ENCODE measurements at places on chromosomes 1 and 21.

DNA sequence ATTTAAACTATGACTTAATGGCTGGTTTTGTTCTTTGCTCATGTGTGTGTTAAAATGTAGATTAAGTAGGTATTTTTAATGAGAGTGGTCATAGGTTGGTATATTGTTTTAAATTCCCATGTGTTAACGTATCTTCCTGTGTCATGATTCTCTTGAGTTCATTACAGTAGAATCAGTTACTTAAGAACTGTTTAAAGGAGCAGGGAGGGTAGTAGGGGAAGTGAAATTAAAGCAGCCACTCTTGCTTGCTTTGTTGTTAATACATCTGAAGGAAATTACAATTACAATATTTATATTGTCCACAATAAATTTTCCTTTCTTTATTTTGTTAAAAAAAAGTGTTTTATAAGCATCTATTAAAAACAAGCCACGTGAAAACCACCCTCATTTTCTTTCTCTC, 119.2 kb upstream of the KIAA1614 start:
- no peak for DNase-seq

DNA sequence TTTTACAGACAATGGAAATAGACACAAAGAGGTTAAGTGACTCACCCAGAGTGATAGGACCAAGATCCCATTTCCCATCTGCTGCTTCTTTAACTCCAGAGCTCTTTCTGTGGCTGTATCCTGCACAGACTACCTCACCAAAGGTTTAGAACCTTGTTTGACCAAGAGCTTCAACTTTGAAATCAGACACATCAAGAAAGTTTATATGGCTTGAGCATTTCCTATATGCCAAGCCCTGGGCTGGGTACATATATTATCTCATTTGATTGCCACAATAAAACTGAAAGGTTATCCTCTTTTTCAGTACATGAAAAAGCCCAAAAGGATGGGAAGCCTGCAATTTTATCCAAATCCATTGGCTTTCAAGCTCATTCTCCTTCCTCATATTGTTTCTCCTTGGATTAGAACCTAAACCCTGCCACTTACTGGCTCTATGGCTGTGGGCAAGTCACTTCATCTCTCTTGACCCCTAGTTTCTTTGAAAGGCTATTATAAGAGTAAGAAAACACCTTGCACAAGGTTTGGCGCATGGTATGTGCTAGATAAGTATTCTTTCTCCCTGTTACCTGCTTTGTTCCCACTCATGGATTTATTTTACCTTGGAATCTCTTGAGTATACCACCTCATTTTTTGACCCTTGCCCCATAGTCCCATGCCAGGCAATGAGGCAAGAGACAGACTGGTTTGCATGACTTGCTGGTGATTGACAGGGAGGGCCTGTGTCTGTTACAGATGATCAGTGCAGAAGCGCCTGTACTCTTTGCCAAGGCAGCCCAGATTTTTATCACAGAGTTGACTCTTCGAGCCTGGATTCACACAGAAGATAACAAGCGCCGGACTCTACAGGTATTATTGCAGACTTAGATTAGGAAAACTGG, 34.5 kb upstream of the KCNQ4 start:
- no peak for DNase-seq

DNA sequence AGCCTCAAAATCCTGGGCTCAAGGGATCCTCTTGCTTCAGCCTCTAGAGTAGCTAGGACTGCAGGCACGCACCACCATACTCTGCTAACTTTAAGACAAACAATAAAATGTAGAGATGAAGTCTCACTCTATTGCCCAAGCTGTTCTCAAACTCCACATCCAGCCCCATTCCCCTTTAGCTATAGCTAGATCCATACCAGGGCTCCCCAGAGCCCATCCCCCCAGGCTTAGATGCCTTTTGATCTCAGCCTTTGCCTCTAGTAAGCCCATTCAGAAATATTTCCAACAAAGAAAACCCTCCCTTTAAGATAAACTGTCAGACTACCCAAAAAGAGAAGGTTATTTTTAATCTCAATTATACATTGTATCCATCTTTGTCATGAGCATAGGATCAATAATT, 325.4 kb downstream of the CHRM3 start:
- no peak for DNase-seq

GRCh38 chr1:198754670-198755069, 115.8 kb downstream of the PTPRC start:
- DNase-seq: no peak

- no peak for DNase-seq
Observed at GRCh38 chr1:214228976-214229375, 52.0 kb upstream of the SMYD2 start.

DNA sequence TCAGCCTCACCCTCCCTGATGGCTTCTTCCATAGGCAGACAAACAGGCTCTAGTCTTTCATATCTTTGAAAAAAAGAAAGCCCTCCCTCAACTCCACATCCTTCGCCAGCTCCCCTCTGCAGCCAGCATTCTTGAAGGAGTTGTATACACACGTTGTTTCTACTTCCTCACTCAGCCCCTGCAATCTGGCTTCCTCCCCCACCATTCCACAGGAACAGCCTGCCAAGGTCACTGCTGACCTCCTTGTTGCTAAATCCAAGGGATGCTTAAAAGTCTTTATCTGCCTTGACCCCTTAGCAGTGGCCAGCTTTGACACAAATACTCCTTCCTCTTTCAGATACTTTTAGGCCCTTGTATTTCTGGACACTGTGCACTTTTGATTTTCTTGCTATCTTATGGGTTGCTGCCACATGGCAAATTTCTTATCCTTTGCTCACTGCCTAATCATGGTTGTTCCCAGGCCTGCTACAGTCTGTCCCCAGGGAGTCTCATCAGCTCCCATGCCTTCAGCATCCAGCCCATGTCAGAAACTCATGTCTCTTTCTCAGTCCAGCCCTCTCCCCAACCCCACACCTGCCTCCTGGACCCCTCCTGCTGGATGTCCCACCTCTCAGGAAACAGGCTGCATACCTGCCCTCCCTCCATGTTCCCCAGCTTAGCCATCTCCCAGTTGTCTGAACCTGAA, 8.3 kb downstream of the FAM229A start:
- DNase-seq: no peak

DNA sequence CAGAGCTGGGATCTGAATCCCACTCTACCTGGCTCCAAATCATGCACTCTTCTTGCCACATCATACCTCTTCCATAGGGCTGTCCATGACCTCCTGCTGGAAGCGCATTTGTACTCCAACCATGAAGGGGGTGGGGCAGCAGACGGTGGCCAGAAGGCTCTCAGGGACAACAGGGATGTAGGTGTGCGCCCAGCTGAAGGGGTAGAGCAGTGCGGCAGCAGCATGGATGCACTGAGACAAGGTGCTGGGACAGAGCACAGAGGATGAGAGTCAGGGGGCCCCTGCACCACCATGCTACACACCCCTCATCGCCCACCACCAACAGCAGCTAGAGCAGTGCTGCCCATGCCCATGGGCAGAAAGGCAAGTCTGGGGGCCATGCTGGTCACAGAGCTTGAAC, 8.4 kb downstream of the DENND2D start:
- DNase-seq: no peak

- no peak for DNase-seq
Observed at GRCh38 chr1:169207797-169208520, 101.5 kb downstream of the ATP1B1 start.

DNA sequence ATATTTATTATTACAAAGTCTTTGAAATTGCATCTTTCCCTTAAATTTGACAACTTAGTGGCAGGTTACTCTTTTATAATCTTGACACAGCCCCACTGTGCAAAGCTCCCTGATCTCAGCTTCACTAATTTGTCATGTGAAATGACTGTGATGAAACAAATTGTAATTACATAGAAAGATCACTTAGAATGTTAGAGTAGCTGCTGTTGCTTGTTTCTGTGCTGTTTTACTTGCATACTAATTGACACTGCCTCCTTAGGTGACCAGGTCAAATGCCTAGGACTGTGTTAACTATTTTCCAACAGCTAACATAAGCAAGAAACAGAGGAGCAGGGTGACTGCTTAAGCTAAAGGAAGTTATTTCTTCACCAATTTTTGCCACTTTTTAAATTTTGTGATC, 211.3 kb downstream of the ZNF326 start:
- DNase-seq: no peak

DNA sequence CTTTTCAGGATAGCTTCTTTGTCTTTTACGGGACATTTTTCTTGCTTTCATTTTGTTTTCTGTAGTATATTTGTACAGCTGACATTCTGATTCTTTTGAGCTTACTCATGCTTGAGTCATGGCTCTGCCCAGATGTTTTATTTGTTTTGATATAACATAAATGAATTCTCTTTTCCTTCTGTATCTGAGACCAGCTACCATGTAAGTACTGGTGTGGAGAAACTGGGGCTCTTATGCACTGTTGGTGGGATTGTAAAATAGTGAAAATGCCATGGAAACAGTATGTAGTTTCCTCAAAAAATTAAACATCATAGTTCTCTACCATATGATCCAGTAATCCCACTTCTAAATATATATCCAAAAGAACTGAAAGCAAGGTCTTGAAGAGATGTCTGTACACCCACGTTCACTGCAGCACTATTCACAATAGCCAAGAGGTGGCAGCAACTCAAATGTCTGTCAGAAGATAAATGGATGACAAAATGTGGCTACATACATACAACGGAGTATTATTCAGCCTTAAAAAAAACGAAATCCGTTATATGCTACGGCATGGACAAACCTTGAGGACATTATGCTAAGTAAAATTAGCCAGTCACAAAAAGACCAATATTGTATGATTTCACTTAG, 61.4 kb downstream of the EIF2B3 start:
- no peak for DNase-seq

DNA sequence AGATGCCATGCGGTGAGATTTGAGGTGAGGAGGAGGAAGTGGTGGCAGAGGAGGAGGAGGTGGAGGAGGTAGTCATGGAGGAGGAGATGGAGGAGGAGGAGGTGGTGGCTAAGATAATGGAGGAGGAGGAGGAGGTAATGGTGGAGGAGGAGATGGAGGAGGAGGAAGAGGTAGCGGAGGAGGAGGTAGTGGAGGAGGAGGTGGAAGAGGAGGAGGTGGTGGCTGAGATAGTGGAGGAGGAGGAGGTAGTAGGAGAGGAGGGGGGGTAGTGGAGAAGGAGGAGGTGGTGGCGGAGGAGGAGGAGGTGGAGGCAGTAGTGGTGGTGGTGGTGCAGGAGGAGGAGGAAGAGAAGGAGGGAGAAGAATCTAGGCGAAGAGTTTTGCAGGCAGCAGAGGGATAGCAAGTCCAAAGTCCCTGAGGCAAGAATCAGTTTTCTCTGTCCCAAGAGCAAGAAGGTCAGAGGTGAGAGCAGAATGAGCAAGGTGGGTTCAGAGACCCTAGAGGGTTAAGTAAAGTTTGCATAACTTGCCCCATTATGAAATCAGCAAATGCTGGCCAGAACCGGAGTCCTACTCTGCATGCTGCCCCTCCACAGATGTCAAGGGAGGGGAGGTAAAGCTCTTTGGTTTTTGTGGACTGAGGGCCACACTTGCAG, 38.9 kb upstream of the GNPAT start:
- no peak for DNase-seq

GRCh38 chr1:215748431-215748830, 181.3 kb downstream of the KCTD3 start:
- DNase-seq: no peak

DNA sequence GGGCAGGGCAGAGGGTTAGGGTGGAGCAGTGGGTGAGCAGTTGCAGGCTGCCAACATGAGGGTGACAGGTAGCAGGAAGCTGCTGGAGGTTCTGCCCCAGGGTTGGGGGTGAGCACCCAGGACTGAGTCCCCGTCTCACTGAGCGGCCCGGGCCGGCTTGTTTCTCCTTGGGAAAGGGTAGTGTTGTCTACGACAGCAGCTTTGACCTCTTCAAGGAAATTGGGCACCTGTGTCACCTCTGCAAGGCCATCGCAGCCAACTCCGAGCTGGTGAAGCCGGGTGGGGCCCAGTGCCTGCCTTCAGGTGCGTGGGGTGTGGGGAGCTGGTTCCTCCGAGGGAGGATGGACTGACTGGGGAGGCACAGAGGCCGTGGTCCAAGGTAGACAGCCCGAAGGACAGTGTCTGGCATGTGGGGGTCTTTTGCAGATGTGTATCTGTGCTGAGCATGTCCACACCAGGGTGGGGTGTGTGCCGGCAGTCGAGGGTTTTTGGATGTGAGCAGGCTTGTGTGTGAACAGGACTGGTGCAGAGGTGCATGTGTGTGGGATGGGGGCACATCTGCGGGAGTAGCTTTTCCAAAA, 51.9 kb downstream of the DISP3 start:
- DNase-seq: no peak

DNA sequence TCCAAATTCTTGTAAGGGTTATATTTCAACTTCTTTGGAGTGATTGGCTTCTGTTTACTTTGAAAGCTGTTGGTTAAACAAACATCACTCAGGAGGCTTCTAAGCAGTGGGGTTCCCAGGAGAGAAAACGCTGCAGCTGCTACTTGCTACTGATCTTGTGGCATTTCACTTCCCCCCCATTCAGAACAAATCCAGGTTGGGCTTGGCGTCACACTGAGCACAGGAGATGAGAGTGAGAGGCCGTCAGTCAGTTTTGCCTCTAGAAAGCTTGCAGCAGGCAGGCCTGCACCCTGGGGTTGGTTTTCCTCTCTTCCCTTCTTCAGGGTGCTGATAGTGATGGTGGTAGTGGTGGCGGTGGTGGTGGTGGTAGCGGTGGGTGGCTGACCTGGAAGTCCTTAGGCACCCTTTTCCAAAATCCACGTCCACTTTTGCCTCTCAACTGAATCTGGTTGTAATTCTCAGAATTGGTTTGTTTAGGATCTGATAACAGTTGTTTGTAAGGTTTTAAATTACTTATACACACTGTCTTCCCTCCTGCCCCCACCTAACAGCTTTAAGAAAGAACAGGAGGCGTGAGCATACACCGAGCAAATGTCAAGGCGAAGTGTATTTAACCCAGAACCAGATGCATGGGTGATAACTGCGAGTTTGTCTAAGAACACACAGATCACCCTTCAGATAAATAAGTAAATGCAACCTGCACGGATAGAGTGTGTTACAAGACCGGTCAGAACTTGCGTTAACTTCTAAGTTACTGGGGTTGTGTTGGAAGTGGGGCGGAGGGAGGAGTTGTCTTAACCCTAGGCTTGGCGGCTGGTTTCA, 3.2 kb upstream of the PROX1 start:
- no peak for DNase-seq
